ENCODE measurements at places on chromosomes 12 and 14.

- DNase-seq: no peak
Observed at GRCh38 chr14:61875483-61875882, 113.3 kb downstream of the SNAPC1 start.

DNA sequence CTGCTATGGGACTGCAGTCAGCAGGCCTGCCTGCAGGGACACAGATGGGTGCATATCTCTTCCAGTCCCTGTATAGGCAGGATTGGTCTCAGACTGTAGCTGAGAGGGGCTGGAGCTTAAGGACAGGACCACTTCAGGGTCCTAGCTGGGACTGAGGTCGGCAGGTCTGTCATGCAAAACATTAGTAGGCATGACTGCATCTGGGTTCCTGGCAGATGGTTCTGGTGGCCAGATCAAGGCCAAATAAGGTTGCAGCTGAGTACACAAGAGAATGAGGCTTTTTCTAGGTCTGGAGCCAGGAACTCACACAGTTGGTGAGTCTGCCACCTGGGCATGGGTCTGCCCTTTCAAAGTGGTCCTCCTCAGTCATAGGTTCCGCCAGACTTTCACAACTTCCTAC, 155.8 kb downstream of the TPH2 start:
- DNase-seq: no peak

GRCh38 chr14:24368562-24369252, 723 bp downstream of the NFATC4 start:
- DNase-seq: peak; percentile 60

DNA sequence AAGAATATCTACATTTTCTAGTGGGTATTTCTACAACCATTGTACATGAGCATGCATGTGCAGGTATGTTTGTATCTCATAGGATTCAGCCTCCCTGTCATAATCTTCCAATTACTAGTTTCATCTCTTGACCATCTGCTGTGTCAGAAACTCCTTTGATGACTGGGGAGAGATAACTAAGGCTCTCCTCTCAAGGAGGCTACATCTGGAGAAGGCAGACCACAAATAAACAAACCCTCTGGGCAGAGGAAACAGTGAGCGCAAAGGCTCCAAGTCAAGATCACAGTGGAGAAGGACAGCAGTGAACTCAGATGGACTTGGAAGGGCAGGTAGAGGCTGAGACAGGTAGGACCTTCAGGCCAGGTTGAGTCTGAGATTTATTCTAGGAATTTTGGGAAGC, 166.4 kb downstream of the PELI2 start:
- no peak for DNase-seq

- DNase-seq: no peak
Observed at GRCh38 chr14:48925184-48925583, 661.0 kb downstream of the RPS29 start.

- no peak for DNase-seq
Observed at GRCh38 chr12:49707812-49708147, 575 bp upstream of the FMNL3 start.

DNA sequence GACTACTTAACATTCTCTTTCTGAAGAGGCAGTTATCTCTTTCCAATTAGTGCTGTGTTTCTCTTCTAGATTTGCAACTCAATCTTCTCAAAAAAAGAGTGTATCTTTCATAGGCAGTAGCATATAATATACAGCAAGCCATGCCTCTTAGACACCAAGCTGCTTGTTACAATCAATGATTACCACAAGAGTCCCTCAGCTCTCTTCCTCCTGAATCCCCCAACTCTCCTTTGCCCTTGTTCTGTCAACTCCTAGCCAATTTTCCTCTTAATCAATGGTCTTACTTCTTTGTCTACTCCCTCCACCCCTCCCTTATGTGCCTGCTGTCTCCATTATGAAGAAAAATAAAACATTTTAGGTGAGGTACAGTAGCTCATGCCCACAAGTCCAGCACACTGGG, 2.6 kb downstream of the TMTC1 start:
- DNase-seq: no peak

DNA sequence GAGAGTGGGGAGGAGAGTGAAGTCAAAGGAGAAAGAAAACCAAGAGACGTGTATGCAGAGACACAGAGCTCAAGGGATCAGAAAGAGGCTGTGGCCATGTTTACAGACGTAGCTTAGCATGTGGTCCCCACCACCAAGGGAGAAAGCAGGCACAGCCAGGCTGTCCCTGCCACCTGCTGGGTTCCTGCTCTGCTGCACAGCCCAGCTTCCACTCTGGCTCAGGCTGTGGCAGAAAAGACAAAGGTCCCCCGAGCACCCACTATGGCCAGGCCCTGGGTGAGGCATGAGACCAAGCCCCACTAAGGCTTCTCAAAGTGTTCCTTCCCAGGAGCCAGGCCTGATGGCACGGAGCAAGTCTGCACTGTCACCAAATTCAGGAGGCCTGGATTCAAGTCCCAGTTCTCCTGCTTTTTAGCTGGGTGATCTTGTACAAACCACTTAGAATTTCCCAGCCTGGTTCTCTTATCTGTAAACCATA, 25.9 kb upstream of the COL2A1 start:
- DNase-seq: no peak

- no peak for DNase-seq
Observed at GRCh38 chr12:54053751-54054741, at the start of gene HOXC4. TSS of gene HOXC4 (plus strand) at chr12:54053835. CDS start at chr12:54053923, 88 bp downstream.

- DNase-seq: no peak
Observed at GRCh38 chr12:115811045-115811444, 466.4 kb downstream of the MED13L start.

DNA sequence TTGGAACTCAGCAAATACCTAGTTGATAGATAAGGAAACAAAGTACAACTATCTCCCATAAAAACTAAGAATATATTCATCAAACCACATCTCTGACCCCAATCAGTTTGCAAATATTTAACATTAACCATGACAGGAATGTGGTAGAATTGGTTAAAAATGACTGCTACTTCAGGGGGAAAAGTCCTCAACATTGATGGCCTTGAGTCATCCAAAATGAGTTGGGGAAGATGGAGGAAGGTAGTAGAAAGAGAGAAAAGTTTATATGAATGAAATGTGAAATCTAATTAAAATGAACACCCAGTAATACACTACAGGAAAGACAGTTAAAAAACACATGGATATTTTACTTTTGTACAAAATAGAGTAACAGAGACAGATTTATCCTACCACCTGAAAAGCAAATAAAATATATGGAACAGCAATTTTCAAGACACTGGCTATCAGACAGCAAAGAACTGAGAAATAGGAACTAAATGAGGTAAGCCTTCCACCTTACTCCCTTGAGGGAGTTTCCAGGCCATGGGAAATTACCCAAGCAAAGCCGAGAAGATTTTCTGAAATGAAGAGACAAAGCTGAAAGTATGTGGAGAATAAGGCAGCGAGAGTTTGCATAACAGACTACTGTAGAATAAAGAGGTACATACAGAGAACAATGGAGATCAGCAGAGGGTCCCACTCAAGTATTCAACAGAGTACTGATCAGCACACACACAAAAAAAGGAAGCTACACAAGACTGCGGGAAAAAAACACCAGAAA, 49.6 kb downstream of the TC2N start:
- no peak for DNase-seq

DNA sequence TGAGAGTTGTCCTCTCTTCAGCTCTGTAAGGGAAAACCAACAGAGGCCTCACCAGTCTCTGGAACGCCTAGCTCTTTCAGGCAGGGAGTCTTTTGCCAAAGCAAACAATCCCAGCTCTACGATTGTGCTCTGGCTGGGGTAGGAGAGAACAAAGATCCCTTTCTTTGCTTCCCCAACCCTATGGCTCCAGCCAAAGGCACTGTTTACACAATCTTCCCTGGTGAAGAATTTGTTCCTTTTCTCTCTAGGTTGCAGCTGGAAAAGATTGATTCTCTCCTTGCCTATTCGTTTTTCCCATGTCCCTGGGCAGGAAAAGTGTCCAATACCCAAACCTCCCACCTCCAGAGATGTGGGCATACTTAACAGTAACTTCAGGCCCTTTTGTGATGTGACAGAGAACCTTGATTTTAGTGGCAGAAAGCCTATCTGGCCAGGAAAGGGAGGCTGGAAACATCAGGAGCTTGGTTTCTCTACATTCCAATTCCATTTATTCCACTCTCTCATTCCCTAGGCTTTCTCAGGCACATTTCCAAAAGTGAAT, 16.8 kb downstream of the ATP5MC2 start:
- no peak for DNase-seq

- DNase-seq: no peak
Observed at GRCh38 chr14:26974965-26975364, 377.1 kb upstream of the NOVA1 start.

DNA sequence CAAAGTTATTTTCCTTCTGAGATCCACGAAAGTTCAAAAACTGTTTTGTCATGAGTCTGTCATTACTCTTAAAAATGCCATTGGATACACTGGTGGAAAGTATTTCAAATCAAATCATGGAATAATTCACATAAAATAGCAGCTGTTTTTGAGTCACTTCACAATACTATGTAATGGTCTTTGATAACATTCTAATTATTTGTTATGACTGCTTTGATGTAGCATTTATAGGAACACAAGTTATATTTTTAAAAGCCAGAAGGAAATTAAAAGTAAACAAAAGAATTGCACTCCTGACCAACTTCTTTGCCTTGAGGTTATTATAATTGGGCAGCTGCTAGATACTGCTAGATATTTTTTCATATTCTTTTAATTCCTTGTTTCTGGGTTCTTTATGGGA, 473.2 kb downstream of the CCER1 start:
- DNase-seq: no peak

DNA sequence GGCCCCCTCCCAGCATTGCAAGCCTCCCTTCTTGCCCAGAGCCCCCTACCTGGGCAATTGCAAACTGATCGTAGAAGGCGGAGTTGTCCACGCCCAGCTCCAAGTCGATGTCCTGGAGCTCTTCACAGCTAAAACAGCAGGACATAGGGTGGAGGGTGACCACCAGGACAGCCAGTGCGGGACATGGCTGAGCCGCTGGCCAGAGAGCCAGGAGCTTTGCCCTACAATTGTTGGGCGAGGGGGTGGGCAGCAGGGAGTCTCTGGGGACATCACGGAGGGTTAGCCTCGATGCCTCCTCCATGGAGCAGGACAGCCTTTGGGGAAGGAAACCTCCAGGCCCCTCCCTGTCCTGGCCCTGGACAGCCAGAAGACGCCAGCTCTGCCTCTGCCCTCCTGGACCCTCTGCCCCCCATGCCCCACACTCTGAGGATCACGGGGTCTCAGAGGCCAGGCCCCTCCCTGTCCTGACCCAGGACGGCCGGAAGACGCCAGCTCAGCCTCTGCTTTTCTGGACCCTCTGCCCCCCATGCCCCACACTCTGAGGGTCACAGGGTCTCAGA, 9.4 kb downstream of the TMEM179 start:
- no peak for DNase-seq

- DNase-seq: no peak
Observed at GRCh38 chr12:93751864-93752610, 74.9 kb downstream of the CRADD start.

DNA sequence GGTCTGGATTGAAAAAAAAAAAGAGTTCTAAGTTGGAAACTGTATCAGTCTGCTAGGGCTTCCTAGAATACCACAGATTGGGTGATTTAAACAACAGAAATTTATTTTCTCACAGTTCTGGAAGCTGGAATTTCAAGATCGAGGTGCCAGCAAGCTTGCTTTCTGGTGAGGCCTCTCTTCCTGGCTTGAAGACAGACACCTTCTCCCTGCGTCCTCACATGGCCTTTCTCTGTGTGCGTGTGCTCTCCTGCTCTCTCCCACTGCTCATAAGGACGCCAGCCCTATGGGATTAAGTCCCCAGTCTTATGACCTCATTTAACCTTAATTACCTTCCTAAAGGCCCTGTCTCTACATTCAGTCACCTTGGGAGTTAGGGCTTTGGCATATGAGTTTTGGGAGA, 215.5 kb downstream of the PIK3C2G start:
- no peak for DNase-seq

DNA sequence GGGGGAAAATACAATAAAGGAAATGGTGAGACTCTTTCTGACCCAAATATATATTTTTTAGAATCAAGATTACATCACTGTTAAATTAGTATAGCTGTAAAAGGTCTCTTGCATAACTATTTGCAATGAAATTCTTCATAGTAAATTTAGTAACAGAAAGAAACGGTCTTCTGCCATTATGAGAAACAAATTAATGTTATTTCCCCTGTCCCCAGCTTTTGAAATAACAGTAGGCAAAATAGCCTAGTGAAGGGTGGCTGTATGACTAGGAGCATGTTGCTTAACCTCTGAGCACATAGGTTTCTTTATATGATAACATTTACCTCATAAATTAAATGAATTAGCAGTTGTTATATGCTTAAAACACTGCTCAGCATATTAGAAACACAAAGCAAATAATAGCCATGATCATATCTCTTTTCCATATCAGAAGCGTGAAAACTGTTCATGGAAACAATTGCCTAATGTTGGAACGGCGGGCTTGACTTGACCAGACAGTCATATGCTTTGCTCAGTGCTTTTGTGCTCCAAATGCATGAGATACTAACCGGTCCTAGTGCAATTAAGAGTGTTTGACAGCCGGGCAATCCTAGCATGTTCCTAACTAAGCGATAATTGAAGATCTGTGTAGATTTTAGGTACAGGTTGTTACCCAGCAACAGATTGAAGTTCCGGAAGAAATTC, 24.0 kb downstream of the BHLHE41 start:
- no peak for DNase-seq

DNA sequence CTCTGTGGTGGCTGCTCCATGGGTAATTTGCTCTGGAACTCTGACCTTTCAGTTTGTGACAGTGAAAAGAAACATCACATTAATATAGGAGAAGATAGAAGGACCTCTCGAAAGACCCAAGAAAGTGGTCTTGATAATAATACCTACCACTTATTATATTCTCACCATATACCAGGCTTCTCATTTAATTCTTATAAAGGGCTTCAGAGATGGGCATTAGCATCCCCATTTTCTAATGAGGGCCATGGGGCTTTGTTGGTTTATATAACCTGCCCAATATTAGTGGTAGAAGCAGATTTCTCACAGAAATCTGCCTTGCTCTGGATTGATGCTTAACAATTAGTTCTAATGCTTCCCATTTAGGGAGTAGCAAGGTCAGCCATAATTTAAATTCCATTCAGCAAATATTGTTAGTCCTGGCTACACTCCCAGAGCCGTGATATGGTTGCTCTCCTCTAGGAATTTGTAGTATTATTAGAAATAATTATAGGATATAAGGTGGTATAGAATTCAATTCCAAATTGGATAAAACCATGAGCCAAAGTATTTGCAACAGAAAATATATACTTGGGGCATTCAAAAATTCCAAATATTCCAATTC, 7.4 kb upstream of the AMIGO2 start:
- DNase-seq: no peak

GRCh38 chr12:62629413-62629812, 162.8 kb downstream of the MON2 start:
- no peak for DNase-seq
